ENCODE measurements at places on chromosomes 4 and X.

DNA sequence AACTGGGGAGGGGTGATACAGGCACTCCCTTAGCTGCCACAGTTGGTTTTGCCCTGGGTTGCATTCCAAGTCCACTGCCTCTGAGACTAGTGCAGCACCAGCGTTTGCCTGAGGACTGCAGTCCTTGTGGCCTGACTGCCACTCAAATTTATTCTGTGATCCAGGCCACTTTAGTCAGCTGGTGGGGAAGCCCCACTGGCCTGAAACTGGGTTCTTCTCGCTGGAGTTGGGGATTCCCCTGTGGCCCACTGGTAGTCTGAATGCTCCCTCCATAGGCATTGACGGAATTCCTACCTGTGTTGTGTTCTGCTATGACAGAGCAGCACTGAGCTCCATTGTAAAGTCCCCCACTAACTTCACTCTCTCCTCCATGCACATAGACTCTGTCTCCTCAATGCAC lies 63.8 kb downstream of the PTPN13 start:
- DNase-seq, result no peak

- no peak for DNase-seq
These were observed 5.7 kb downstream of the UBA1 start for GRCh38 chrX:47199286-47199685.

DNA sequence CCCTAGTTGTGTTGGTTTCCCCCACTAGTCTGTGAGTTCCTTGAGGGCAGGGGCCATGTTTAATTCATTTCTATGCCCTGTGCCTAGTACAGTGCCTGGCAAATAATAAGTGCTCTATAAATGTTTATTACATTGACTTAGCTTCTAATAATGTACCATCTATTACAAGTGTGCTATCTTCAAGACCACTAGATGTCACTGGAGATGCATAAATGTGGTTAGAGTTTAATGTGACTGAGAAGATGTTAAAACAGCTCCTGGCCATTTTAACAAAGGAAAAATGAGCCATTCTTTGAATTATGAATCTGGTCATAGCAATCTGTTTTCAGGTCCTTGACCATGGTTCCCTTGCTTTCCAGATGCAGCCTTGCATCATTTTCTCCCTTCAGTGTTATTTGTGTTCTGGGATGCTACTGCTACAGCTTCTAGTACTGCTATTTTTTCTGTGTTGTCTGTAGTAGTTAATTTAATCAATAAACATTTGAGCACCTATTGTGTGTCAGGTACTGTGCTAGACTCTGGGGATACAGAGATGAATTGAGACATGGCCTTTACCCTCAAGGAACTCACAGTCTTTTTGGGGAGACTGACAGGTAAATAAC lies 43.2 kb downstream of the SLC9A6 start:
- DNase-seq, result no peak

DNA sequence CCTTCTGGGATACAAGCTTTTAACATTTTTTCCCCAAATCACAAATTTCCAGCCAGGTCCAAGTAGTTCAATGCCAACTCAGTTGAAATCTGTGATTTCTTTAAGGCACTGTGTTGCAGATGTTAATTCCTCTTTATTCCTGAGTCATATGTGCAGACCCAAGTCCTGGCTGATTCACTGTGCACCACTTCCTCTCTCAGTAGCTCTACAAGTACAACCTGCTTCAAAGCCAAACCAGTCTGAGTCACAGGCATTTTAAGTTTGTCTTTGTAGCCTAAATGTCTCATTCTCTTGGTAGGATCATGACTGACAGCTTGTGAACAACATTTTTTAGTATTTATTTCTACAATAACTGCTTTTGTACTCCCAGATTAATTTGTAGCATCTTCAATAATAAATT lies 165.6 kb upstream of the S100G start:
- DNase-seq, result peak; percentile 70

All from AG04450 (cell line).